ENCODE measurements at places on chromosomes 2 and 18.

DNA sequence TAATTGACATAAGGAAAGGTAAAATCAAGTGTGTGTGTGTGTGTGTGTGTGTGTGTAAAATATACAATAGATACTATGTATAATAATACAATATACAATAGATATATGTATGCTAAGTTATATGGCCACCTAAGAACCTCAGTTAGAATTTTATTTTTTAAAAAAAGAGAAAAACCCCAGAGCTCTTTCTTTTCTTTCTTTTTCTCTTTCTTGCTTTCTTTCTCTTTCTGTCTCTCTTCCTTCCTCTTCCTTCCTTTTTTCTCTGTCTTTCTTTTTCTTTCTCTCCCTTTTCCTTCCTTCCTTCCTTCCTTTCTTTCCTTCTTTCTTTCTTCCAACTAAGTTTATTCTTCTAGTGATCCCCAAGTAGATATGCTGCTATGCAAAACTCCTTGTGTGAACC lies 64.6 kb upstream of the FN1 start:
- no peak for DNase-seq

DNA sequence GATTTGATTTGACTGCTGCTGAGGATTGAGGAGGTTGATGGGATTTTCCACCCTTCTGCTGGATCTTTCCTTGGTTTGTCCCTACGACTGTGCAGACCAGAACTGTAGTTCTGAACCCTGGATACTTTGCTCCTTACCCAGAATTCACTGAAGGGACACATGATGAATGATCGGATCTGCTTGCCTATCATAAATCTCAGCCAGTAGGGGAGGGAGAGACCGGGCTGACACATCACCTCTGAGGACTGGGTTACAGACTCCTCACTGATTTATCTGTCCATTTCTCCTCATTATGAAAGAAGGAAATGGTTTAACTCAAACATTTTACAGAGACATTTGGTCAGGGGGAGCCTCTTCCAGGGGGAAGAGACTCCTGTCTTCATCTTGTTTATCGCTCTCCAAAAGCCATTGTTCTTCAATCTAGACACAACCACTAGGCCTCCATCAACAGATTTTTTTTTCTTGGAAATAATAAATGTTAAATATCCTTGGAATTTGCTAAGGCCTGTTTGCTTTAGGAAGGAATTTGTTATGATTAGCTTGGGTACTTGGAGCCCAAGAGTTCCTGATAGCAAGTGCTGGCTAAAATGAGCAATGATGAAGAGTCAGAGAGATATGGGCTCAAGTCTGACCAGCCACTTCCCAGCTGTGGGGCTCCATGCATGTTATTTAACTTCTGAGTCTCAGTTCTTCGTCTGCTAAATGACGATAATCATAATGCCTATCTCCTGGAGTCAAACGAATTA lies 925.5 kb downstream of the SLC4A3 start:
- no peak for DNase-seq

- no peak for DNase-seq
These were observed 480.2 kb upstream of the CHST9 start for GRCh38 chr18:27665264-27665799.

DNA sequence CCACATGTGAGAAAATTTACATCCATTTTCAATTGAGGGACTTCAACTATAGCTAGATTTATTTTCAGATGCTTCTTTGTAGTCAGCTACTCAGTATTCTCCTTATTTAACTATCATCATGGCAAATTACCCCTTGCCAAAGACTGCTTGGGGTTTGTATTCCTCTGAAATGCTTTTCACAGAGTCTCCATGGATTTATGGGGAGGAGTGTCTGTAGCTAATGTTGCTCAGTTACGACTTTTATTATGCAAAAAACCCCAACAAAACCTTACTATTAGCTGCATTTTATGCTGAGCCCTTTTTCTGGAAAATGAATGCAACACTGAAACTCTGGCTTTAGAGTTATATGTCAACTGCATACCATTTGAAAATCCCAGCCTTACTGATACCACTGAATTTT lies 78.6 kb downstream of the RFTN2 start:
- DNase-seq, result no peak

DNA sequence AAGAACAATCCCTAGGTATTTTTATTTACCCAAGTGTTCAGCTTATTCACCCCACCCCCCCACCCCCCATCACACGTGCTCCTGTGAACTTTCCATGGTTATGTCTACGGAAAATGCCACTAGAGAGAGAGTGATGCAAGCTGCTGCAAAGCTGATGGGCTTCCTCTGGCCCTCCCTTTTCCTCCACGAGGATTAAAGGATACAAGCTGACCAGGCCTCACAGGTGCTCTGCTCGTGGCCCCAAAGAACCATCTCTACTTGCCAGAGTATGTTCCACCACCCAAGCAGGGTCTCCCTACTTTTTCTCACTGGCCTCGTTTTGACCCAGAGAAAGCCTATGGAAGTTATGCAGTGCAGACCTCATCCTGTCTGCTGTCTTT lies 342.6 kb downstream of the CELF4 start:
- no peak for DNase-seq

GRCh38 chr2:39107724-39108273 lies 13.1 kb downstream of the SOS1 start:
- no peak for DNase-seq

- no peak for DNase-seq
These were observed 84.0 kb upstream of the ACSL3 start for GRCh38 chr2:222776792-222777191.

- no peak for DNase-seq
These were observed 83.3 kb downstream of the LCLAT1 start for GRCh38 chr2:30530346-30530745.

DNA sequence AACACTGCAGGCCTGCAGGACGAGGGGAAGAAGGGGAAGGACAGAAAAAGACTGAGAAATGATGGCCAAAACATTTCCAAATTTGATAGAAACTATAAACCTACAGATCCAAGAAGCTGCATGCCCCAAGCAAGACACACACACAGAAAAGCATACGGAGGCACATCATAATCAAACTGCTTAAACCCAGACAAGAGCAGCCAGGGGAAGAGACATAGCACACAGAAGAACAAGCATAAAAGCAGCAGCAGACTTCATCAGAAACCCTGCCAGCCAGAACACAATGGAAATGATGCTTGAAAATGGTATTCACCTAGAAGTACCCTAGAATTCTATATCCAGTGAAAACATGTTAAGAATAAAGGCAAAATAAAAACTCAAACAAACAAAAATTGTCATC lies 57.2 kb upstream of the RNU4ATAC start:
- DNase-seq, result no peak

DNA sequence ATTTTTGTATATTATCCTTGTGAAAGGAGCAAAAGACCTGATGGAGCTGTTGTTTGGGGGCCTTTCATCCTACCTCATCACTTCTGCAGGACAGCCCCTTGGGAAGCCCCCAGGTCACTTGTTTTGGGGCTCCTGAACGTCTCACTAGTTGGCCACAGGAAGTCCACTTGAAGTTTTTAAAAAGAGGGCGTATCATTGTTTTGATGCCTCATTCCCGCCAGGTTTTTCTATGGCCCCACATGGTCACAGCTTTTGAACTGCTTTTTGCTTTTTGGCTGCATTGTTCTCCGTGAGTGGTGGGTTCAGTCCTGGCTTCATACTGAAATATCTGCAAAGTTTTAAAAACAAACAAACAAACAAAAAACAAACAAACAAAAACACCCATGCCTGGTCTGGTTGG lies 216.3 kb downstream of the PRKCE start:
- DNase-seq, result no peak

Data from HEK293T (cell line).